ENCODE measurements at places on chromosomes 11 and 22.

GRCh38 chr11:69726019-69726418 is 22.2 kb upstream of the FGF19 start:
- no peak for DNase-seq

- peak; percentile 56 for DNase-seq
Measured at GRCh38 chr11:118152552-118153471, at the start of gene SCN4B. Gene SCN4B (minus strand): TSS chr11:118152823. CDS start chr11:118152673, 150 bp downstream.

GRCh38 chr22:19122752-19123492 is 710 bp upstream of the DGCR2 start:
- DNase-seq, result no peak

- DNase-seq, result no peak
Measured at GRCh38 chr22:49010901-49011300, 816.8 kb downstream of the BRD1 start.
